AG09309 (cell line): ENCODE measurements at places on chromosomes 13 and 19.
A peak's percentile ranks its signal among the peaks of the same experiment; 100 is the strongest.

DNA sequence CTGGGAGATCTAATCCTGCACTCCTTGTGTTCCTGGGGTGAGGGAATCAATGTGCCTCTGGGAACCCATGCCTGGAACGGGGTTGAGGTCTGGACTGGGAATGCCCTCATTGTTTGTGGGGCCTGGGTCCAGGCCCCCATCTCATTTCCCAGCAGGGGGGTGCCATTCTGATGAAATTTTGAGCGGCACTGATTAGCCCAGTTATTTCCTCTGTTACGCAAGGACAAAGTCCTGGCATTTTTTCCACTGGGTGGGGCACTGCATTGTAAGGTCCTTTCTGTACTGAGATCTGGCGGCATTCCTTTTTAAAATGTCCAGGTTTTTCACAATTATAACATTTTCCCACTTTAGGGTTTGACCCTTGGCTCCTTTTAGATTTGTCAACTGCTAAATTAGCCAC lies 14.8 kb downstream of the FPR3 start:
- DNase-seq, result no peak

DNA sequence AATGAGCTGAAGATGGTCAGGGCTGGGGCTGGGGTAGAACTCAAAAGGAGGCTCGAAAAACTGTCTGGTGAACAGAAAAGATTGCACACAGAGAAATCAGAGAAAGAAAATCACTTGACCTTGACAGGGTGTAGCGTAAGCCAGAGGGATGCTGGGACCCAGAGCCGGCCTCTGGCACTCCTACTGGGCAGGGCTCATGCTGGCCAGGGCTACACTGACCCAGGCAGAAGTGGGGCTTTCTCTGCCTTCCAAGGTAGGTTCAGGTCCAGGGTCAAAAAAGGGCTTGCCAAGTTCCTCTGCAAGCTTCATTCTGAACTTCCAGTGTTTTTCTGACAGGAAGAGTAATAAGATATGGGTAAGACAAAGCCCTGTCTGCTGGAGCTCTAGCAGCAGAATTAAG lies 56.2 kb downstream of the LATS2 start:
- no peak for DNase-seq

GRCh38 chr19:6925801-6926751 lies 38.7 kb downstream of the ADGRE1 start:
- peak; percentile 0 for DNase-seq

GRCh38 chr19:47258895-47259555 lies 2.7 kb downstream of the CCDC9 start:
- no peak for DNase-seq

- DNase-seq, result no peak
Observed at GRCh38 chr13:30719525-30719914, 15.8 kb upstream of the ALOX5AP start.

DNA sequence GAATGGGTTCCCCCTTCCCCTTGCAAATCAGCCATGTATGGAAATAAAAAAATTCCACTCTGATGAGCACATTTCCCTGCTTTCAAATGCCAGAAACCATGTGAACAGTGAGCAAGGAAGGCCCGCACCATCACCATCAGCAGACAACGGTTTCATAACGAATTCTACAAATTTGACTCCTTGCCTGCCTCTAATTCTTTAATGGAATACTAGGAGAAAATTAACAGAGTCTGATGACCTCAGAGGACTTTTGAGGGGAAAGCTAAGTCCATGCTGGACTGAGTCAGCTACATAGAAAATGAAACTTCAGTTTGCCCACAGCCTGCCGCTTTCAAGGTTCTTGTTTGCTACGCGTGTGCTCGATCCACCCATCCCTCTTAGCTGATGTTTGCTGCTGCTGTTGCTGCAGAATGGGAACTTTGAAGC lies 46.7 kb upstream of the KL start:
- peak; percentile 13 for DNase-seq

DNA sequence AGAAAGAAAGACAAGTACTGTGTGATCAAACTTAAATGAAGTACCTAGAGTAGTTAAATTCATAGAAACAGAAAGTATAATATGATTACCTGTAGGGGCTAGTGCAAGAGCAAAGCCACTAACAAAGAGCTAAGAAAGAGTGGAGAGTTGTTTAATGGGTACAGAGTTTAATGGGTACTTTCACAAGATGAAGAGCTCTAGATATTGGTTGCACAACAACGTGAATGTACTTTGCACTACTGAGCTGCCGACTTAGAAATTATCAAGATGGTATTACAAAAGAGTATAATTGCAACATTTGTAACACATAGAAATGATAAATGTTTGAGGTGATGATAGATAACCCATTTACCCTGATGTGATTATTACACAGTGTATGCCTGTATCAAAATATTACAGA lies 140.3 kb upstream of the GPC6 start:
- DNase-seq, result no peak

GRCh38 chr19:9792206-9793070 lies 23.9 kb upstream of the ZNF846 start:
- DNase-seq, result peak; percentile 61

GRCh38 chr13:92864584-92865284 lies 361.9 kb upstream of the GPC6 start:
- no peak for DNase-seq

DNA sequence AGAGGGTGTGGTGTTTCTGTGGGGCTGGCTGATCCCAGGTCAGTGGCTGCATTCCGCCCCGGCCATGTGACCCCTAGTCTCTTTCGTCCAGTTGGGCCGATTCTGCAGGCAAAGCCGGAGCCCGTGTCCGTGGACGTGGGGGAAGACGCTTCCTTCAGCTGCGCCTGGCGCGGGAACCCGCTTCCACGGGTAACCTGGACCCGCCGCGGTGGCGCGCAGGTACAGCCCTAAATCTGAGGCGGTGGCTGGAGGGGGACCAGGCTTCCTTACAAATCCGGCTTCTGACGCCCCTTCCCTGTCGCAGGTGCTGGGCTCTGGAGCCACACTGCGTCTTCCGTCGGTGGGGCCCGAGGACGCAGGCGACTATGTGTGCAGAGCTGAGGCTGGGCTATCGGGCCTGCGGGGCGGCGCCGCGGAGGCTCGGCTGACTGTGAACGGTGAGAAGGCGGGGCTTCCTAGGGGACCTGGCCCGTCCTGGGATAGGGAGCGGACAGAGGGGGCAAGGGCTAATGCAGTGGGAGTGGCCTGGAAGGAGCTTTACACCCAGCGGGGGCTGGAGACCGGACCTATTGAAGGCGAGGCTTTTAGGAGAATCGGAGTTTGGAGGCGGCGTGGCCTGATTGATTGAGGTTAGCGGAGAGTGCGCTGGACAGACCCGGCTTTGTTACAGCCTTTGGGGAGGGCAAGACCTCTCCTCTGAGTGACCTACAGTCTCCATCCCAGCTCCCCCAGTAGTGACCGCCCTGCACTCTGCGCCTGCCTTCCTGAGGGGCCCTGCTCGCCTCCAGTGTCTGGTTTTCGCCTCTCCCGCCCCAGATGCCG lies 4.3 kb downstream of the KIRREL2 start:
- DNase-seq, result no peak

GRCh38 chr13:96025283-96025682 lies 27.9 kb downstream of the UGGT2 start:
- DNase-seq, result no peak

DNA sequence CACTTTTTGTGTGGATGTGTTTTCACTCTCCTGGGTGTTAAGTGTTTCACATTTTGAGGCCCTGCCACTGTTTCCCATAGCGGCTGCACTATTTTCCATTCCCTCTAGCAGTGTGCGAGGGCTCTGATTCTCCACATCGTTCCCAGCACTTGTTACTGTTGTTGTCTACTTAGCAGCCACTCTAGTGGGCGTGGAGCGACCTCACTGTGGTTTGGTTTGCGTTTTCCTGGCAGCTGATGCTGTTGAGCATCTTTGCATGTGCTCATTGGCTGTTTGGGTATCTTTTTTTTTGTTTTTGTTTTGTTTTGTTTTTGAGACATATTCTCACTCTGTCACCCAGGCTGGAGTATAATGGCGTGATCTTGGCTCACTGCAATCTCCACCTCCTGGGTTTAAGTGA lies 14.4 kb downstream of the NAXD start:
- no peak for DNase-seq
